ENCODE measurements at places on chromosomes 2 and 18.

GRCh38 chr2:9950521-9951271, 797 bp upstream of the GRHL1 start:
- DNase-seq, result peak; percentile 10

- DNase-seq, result peak; percentile 75
Measured at GRCh38 chr18:75656035-75656434, 228.5 kb upstream of the SMIM21 start.

- no peak for DNase-seq
Measured at GRCh38 chr2:237650455-237650850, 23.1 kb downstream of the LRRFIP1 start.

- no peak for DNase-seq
Measured at GRCh38 chr18:28030458-28030857, 146.5 kb downstream of the CDH2 start.

DNA sequence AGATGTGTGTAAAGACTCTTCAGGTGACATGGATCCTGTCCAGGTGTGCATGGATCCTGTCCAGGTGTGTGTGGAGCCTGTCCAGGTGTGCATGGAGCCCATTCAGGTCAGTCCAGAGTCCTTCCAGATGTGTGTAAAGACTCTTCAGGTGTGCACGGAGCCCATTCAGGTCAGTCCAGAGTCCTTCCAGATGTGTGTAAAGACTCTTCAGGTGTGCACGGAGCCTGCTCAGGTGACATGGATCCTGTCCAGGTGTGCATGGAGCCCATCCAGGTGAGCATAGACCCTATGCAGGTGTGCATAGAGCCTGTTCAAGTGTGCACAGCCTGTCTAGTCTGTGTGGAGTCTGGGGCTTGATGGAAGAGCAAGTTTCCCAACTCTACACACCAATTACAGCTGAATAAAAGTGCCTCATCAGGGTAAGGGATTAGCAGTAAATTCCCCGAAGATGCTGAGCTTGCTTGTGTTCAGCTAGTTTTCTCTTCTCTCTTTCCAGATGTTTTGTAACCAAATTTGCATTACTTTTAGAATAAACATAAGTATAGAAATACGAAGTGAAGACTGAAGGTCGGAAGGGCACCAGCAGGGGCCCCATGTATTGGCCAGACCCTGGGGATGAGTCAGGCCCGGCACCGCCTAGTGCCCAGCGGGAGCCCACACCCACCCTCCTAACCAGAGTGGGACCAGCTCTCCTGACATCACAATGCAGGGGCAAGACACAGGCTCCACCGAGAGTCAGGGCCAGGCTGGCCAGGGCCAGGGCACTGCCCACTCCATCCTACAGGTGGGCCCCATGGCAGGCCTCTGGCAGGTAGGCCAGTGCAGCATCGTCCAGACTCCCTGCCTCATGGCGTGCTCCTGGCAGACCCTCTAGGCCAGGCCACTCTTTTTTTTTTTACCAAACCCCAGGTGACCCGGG, 38.6 kb upstream of the GPC1 start:
- DNase-seq, result no peak

DNA sequence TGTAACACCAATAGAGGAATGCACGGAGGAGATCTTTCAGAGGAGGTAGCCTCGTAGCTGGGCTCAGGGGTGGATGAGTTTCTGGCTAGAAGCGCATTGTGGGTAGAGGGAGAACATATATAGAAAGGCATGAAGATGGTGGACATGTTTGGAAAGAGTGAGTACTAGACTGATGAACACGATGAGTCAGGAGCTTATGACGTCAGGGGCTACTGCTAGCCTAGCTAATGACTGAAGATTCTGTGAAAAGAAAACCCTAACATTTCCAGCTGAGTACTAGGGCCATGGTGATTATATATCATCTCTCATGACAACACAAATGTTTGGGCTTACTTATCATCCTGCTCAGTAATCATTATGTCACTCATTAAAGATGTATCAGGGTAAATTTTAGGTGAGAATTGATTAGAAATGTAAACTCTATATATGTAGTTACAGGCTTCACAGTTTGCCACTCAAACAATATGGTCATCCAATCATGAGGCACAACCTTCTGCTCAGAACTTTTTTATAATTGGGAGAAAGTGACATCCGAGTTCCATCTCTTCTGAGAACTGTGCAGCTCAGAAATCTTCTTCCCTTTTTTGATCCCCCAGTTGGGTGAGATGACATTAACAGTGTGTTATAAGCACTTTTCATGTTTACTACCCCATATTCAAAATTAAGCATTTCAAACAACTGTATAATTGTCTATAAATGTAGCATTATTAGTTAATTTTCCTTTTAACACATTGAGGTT, 22.2 kb upstream of the IL1RN start:
- no peak for DNase-seq

DNA sequence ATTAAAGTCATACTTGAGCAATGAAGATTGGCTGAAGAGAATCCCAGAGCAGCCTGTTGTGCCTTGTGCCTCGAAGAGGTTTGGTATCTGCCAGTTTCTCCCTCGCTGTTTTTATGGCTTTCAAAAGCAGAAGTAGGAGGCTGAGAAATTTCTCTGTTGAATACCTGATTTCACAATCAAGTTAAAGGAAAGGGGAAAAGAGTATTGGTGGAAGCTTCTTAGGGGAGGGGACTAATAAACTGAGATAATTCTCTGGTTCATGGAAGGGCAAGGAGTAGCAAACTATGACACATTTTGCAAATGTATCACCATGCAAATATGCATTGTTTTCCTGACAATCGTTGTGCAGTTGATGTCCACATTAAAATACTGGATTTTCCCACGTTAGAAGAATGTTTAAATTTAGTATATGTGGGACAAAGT, at the start of gene IL1B:
IL1B (minus strand) TSS at position 85 of the 423 bp plus-strand sequence. CDS start 550 bp downstream, outside the sequence.
- peak; percentile 98 for DNase-seq

DNA sequence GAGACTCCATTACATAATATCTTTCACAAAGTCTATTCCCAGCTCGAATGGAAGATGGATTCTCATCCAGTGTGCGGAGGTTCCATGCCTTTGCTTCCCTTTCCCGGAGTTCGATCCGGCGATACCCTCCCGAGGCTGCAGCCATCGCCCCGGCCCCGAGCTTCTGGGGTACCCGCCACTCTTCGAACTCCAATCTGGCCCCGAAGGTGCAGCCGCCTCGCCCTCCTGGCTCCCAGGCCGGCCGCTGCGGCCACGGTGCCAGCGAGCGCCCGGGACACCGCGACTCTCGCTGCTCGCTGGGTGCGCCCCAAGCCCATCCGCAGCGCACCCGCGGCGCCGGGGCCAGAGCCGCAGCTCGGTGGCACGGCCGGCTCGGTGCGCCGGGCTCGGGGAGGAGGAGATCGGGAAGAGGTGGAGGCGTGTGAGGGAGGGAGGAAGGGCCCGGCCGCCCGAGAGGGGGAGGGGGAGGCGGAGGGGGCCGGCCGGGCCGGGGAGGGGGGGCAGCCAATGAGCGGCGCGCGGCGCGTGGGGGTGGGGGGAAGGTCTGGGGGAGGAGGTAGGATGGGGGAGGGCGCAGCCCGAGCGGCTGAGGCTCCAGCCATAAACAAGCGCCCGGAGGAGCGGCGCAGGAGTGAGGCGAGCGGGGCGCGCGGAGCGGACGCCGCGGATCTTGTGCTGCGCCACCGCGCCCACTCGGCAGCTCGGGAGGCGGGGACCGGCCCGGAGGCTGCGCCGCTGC, at the start of gene CRIM1:
CRIM1 (plus strand) TSS at position 628 of the 739 bp plus-strand sequence. CDS start 515 bp downstream, outside the sequence.
- peak; percentile 23 for DNase-seq

GRCh38 chr2:216082805-216083204, 1.1 kb downstream of the TMEM169 start:
- DNase-seq, result no peak

GRCh38 chr2:128504246-128505149, 185.8 kb upstream of the HS6ST1 start:
- DNase-seq, result no peak

- no peak for DNase-seq
Measured at GRCh38 chr2:46175419-46175818, 121.8 kb upstream of the EPAS1 start.

DNA sequence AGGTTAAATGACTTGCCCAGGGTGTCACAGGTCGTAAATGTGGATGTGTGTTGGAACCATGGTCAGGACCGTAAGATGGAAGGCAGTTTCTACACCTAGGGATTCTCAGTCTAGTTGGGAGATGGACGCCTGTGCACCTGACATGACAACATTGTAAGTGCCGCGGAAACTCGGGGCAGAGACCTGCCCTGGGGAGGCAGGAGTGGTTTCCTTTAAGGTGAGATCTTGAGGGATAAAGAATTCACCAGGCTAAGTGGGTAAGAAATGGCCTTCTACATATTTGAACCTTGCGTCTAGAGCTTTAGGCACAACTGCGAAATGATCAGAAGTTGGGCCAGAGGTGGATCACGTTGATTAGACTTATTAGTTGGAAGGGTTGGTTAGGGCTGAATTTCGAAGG, 1.6 kb downstream of the DGKD start:
- no peak for DNase-seq

DNA sequence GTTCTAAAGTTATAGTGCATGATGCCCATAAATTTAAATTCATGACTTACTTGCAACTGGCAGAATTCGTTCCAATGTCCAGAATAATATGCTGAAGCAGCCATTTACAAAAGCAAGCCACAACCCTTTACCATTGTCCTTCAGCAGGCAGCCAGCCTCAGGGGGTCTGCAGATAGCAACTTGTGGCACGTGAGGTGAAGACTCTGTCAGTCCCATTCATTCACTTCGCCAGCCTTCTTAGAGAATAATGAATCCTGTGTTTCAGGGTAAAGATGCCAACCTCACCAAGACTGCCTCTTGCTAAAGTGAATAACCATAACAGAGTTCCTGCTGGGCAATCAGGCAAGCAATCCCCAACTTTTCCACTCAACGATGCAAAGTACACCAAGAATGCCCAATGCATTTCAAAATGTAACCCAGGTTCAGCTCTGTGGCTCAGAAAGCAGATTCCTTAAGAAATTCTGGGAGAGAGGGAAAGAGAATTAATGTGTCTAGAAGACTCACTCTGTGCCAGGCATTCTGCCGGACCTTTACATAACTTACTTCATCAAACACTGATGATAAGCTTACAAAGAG, 315.4 kb downstream of the NCKAP5 start:
- DNase-seq, result no peak

DNA sequence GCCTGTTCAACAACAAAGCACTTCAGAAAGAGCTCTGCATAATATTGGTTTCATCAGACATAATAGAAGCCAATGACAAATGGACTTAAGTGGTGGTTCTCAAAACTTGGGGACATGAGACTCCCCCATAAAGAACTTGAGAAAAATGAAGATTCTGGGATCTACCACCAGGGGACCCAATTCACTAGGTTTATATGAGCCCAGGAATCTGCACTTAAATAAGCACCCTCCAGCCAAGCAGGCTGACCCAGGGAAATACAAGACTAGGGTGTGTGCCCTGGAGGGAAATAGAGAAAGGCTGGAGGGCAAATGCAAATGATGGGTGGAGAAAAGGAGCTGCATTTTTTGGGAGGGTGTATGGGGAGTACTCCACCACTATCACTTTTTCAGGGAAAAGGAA, 52.5 kb downstream of the SATB2 start:
- no peak for DNase-seq

DNA sequence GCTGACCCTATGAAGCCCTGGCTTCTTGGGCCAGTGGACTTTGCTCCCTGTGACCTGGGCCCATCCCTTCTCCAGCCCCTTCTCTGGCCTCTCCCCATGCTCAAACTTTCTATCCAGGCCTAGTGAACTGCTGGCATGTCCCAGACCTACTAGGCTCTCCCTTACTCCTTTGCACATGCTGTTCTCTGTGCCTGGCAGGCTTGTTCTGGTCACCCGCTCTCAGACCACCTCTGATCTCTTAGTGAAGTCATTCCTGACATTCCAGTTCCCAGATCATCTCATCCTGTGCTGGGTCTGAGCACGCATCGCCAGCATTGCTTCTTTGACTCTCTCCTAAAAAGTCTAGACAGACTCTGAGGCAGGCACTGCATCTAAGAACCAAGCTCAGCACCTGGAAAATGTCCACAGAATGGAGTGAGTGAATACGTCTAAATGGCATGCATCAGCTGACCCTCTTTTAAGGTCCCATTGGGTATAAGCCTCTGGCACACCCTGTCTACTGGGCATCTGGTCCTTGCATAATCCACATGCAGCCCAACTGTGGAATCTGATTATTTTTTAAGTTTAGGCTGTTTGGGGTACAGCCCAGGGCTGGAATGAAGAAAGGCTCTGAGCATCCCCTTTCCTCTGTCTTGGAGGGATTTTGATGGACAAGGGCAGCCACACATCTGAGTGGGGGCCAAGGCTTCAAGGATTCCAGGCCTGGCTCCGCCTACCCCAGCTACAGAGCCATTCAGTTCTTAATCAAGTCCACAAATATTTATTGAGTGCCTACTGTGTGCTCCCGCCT, 130.6 kb upstream of the HAAO start:
- DNase-seq, result no peak

GRCh38 chr2:56191617-56192016, 7.8 kb downstream of the CCDC85A start:
- DNase-seq, result peak; percentile 59

- DNase-seq, result no peak
Measured at GRCh38 chr2:121483021-121483420, 47.7 kb upstream of the RNU4ATAC start.

DNA sequence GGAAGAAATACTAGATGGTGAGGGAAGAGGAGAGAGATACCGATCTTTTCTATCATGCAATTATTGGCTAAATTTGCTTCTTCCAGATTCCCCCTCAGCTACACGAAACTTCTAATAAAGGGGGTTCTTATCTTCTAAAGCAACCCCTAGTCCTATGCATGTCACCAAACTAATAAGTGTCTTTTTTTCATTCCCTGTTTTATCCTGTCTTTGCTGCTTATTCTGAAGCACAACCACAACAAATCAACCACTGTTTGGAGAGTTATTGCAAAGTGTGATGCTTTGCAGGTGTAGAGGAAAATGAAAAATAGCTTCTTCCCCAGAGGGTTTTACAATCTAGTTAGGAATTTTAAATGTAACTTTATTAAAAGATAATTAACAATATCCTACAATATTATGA, 60.8 kb downstream of the EML4 start:
- no peak for DNase-seq

- DNase-seq, result no peak
Measured at GRCh38 chr2:152826581-152827279, 108.3 kb downstream of the ARL6IP6 start.

DNA sequence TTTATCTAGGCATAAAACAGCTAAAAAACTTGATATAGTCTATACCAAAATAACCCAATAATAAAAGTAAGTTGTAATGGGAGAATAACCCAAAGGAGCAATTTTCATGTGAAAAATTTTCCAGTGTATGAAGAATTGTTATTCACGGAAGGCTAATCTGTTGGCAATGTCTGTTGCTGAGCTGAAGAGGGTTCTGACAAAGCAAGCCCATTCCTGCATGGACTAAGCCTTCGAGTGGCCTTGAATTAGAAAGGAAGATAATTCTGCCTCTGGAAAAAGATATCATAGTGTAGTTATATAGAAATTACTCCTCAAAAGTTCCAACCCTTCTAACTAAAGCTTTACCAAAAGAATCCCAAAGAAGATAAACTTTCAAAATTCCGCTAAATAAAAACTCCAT, 101.5 kb downstream of the MAP2 start:
- DNase-seq, result no peak

DNA sequence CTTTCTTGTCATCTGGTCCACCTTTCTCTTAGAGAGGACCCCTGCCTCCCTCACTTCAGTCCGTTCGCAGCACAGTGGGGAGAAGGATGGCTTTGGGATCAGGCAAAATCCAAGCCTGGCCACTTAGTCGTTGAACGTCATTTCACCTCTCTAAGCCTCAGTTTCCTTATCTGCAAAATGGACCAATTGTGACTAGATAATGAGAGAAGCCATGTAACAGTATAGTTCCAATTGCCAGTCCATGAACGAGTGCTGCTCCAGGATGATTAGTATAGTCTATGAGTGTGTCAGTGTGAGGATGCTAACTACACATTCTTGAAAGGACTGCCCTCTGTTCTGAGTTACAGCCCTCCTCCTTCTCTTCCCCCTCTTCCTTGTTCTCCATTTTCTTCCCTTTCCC, 1.1 kb downstream of the INHA start:
- peak; percentile 86 for DNase-seq
